ENCODE measurements at places on chromosomes 7 and 10. TPM values are rescaled to one million over a fixed set of nuclear protein-coding genes. Genes with fewer than 3 reads are reported as not detected.

Gene XRCC2
- 33.2 TPM for total RNA-seq

Gene SLC18A3
- total RNA-seq: 0.12 TPM

DNA sequence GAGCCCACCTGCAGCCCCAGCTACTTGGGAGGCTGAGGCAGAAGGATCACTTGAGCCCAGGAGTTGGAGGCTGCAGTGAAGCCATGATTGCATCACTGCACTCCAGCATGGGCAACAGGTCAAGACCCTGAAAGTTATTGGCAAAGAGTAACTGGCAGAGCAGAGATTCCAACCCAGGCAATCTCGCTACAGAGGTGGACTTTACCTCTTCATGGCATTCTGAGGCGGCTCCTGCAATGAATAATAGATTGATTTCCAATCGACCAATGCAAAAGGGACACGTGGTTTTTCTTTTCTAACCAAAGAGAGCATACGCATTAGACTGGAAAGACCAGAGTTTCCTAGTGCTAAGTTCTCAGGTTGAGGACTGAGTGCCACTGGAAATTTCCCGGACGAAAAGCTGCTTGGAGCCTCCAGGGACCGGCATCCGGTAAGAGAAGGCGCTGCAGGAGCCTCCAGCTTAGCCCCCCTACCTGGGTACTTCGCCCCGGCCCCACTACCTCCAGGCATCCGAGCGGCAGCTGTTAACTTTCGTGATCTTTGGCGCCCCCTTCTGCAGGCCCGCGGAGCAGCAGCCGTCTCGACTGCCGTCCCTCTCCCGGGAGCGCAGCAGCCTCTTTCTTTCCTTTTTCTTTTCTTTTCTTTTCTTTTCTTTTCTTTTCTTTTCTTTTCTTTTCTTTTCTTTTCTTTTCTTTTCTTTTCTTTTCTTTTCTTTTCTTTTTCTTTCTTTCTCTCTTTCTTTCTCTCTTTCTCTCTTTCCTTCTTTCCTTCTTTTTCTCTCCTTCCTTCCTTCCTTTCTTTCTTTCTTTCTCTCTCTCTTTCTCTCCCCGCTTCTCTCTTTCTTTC is 4.1 kb downstream of the MBLAC1 start:
- H3K4me3 ChIP-seq: peak overlapping the region; percentile 30
- no peaks in the 10 kb centered on the region for H3K36me3 ChIP-seq
- peaks cover 4% of the 10 kb centered on the region for H3K4me1 ChIP-seq
- DNase-seq: peak; percentile 97
- peaks cover 21% of the 10 kb centered on the region for H3K27me3 ChIP-seq

DNA sequence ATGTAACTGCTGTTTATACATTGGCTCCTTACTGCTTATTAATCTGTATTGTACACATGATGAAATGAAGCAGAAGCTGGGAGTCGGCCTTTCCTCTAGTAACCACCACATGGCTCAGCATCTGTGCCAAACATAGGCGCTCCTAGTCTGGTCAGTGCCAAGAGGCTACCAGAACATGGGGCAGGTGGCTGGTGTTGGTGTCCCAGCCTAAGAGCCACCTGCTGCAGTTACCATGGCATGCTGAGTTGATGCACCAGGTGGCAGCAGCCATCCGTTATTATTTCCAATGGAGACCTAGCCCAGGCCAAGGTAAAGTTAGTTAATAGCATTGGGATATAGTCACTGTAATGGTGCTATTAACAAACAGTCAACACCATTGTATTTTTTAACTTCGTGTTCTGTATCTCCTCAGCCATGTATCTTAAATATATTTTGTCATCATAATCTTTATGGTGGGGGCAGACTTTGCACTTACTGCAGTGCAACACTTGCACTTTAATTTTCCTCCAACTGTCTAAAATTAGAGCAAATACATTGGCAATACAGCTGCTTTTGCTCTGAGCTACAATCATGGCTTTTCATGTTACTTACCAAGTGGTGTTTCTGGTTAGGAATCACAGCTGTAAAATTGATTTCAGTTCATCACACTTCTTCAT is 33.1 kb downstream of the HBP1 start:
- no peak overlapping the region for H3K4me3 ChIP-seq
- no peaks in the 10 kb centered on the region for H3K27me3 ChIP-seq
- H3K27ac ChIP-seq: no peak overlapping the region
- DNase-seq: peak; percentile 76
- H3K36me3 ChIP-seq: no peaks in the 10 kb centered on the region

DNA sequence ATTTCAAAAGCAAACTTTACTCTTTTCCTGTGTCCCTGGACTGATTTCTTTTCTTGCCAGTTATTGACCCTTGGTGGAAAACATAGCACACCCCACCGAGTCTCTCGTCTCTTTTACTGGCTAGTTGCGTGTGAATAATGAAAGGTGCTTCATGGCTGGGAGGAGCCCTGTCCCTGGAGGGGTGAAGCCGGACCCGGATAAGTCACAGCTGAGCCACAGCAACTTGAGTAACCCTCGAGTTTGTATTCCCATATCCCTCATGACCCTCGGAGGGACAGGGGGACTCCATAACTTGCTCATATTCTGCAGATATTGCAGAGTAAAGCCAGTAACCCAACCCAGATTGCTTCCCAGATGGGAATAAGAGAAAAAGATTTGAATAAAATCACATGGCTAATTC is 147.5 kb upstream of the FRMD4A start:
- no peak overlapping the region for H3K4me3 ChIP-seq
- no peak overlapping the region for H3K27ac ChIP-seq
- H3K36me3 ChIP-seq: no peaks in the 10 kb centered on the region

DNA sequence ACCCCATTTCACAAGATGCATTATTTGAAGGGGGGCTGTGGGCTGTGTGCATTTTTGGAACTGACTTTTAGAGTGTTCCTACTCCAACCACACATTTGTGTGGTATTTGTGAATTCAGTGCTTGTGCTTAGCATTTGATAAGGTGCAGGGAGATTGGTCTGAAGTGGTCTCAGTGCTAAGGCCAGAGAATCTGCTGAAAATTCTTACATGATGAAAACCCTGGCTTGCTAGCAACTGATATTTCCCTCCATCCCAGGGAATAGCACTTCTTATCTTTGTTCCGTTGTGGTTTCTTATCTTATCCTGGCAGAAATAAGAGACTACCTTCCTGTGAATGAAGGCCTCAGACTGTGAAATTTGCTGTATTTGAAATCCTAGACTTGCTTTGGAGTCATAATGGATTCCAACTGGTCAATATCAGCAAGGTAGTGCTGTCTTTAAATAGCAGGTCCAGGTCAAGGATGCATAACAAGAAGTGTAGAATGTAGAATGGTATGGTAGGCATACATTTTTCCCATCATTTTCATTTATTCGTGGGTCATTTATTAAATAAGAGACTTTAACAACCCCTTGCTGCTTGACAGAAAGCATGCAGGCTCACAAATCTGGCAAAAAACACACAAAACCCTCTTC is 986.9 kb downstream of the REEP3 start:
- peaks cover 11% of the 10 kb centered on the region for H3K4me1 ChIP-seq
- no peak overlapping the region for H3K27ac ChIP-seq
- no peak for DNase-seq
